Activated CD4-positive, alpha-beta memory T cell treated with anti-CD3 and anti-CD28 coated beads for 36 hours (primary cell): ENCODE measurements at places on chromosomes 1 and 21.
A peak's percentile ranks its signal among the peaks of the same experiment; 100 is the strongest.

DNA sequence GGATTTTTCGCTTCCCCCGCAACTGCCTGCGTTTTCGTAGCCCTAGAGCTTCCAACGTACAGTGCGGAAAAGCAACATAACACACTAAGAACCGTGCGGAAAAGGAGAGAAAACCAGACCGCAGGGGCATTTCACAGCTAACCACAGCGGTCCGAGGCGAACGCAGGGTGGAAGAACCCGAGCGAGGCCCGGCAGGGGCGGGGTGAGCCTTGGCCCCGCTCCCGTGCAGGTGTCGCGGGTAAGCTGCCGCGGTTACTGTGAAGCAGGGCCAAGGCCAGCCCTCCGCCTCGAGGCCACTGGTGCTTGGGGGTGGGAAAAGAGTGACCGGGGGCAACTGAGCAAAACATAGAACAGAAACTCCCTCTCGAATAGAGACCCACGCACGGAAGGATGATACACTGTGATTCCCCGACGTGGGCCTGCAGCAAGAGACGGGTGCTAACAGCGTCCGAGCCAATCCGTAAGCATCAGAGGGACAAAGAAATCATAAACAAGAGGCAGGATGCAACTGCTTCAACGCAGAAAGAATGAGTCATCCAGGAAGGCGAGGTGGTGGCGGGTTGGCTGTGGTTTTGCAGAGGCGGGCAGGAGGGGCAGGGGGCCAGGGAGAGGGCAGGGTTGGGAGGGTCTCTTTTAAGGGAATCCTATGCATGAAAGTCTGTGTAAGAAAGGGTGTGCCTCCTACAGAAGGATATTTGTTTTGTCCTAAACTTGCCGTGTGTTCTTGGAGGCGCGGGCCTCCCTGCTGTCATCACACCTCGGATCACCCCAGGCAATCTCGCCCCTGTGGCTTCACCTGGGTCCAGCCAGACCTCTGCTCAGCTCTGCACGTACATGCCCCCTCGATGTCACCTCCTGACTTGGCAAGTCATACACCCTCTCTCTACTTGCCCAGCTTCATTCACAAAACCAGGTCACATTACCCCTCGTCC lies 7.3 kb downstream of the GNG4 start:
- DNase-seq: peak; percentile 89

GRCh38 chr1:10187026-10187334 lies 23.4 kb upstream of the KIF1B start:
- DNase-seq: no peak

DNA sequence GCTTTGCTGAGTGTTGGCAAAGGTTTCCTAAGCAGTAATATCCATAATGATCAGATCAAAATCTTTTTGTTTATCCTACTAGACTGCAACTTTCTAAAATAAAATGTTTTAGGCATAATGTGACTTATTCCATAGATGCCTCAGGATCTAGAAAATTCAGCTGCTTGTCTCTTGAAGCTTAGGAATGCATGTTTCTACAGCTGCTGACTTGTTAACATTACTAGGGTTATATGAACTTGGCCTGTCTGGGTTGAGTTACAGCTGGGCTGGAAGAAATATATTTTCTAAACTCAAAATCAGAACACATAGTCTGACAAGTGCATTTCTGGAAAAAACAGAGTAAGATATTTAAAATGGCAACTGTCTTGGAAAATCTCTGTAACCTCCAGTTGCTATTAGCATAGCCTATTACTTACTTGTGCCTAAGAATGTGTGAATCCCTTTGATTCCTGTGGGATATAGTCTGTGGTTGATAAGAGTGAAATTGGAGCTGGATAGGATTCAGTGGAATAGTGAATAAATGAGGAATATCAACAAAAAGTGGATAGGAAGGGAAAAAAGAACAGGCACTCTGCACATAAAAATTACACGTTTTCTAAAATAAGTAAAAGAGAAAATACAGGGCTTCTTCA lies 61.2 kb downstream of the RGS4 start:
- no peak for DNase-seq

GRCh38 chr1:179448437-179449149 lies 82.8 kb downstream of the AXDND1 start:
- no peak for DNase-seq

DNA sequence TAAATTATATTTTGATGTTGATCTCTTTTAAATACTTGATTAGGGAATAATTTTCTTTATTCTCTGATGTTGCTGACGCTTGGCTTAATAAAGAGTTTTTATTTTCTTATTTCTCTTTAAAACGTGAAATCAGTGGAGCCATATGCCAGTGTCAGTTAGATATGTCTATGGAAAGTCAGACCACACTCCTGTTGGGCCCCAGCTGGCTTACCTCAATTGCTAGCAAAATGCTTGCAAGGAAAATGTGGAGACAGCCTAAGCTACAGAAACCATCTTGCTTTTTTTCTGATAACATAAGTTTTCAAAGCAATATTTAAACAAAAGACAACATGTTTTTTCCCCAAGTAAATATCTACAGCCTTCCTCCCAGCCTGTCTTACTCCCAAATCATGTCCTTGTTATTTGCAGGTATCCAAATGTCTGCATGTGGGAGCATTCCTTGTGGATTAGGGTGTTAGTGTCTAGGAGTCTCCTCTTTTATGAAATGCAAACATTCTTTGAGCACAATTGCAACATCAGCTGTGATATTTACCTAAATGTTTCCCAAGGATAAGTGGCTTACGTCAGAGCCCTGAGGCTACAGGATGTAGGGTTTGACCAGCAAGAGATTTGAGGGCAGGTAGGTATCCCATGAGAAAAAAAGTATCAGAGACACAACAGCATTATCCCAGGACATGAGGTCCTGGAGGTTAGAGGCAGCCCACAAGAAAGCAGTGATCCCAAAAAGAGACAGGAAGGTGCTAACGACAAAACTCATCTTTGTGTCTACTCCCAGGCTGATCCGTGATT lies 117.2 kb upstream of the KCNJ15 start:
- no peak for DNase-seq
